ENCODE measurements at places on chromosomes 7 and 10.

- DNase-seq: no peak
Measured at GRCh38 chr10:125079091-125079600, 81.2 kb downstream of the CTBP2 start.

GRCh38 chr7:71424166-71425035 lies 292.5 kb downstream of the GALNT17 start:
- no peak for DNase-seq

GRCh38 chr7:23012908-23013714 lies 819 bp downstream of the HYCC1 start:
- peak; percentile 40 for DNase-seq

DNA sequence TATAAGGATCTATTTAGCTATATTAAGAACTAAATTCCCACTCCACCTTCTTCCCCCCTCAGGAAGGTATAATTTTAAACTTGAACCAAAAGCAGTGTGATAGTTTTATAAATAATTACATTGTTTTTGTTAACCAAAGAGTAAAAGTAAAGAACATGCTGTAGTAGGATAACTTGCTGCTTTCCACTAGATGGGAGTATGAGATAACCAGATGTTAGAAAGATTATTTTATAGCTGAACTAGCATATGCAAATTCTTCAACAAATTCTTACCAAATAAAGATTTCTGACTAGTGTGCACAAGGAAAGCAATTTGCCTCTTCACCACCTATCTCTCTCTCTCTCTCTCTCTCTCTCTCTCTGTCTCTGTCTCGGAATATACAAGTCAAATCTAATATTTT lies 31.8 kb downstream of the TES start:
- DNase-seq: no peak

- DNase-seq: no peak
Measured at GRCh38 chr7:20959281-20959680, 172.6 kb upstream of the SP8 start.

DNA sequence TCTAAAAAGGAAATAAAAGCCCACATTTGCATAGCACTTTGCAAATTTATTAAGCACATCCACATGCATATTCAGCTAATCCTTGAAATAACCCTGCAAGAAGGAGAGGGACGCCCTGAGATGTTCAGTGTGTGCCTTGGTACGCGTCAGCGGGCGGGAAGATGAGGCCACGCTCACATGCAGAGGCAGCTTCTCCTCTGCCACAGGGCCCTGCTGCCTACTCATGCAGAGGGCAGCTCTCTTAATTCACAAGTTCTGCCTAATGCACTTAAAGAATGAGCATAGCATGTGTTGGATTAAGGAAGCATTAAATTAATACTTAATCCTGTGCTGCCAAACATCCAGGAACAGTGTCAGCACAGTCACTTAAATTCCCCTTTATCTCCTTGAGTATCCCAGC lies 132.3 kb downstream of the HECW1 start:
- DNase-seq: no peak

DNA sequence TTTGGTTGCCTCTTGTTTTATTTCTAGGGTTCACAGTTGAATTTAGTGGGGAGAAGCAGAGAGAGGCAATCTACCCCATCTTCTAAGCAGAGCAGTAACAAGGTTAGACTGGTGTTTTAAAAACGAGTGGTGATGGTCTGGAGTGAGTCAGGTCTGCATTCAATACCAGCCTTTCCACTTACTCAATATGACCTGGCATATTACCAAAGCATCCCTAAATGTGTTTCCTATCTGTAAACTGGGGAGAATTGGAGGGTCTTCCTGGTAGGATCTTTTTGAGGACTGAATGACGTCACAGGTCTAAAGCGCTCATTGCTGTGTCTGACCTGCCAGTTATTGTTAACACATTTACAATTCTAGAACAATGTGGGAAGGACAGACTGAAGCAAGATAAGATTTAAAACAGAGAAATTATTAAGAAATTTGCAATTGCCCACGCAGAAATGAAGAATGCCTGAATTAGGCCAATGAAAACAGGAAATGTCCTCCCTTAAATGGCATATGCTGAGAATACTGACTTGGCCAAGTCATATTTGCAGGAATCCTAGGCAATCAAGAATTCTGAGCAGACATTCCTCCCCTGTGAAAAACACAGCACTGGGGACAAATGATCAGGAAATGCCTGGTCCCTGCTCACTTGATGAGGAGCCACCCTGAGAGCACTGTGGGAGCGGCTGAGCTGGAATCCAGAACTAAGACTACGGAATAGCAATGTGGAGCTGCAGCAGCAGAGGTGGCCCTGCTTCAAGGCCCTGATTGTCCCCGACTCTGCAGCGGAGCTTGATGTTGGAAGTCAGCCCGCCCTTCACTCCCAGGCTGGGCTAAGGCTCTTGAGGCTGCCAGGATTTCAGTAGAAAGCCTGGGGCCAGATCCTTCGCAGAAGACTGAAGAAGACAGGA lies 184.5 kb upstream of the CXCL12 start:
- DNase-seq: no peak

GRCh38 chr7:4078580-4078979 lies 603.5 kb upstream of the FOXK1 start:
- no peak for DNase-seq
